ENCODE measurements at places on chromosomes 11 and 22.

DNA sequence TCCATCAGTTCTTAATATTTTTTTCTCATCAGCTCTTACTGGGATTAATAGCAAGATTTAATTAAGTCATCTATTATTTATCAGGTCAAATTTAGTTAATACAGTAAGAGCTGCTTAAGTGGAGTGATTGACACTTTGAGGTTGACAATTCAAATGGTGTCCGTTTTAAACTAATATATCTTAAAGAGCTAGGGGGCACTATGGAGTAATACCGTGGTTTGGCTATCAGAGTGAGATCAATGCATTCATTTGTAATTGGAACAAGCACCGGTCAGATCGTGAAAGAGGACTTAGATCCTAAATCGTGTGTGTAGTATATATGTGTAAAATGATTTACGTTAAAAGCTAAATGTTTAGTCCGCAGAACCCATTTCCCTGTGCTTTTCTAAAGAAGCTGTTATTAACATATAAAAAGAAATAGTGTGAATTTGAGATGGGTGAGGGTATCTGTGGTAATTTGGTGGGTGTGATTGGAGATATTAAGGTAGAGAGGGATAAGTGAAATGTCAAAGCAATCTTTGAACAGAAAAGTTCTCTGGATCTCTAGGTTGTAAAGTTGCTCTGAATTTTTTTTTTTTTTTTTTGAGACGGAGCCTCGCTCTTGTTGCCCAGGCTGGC lies 2.3 kb downstream of the SIK2 start:
- peak; percentile 21 for DNase-seq

DNA sequence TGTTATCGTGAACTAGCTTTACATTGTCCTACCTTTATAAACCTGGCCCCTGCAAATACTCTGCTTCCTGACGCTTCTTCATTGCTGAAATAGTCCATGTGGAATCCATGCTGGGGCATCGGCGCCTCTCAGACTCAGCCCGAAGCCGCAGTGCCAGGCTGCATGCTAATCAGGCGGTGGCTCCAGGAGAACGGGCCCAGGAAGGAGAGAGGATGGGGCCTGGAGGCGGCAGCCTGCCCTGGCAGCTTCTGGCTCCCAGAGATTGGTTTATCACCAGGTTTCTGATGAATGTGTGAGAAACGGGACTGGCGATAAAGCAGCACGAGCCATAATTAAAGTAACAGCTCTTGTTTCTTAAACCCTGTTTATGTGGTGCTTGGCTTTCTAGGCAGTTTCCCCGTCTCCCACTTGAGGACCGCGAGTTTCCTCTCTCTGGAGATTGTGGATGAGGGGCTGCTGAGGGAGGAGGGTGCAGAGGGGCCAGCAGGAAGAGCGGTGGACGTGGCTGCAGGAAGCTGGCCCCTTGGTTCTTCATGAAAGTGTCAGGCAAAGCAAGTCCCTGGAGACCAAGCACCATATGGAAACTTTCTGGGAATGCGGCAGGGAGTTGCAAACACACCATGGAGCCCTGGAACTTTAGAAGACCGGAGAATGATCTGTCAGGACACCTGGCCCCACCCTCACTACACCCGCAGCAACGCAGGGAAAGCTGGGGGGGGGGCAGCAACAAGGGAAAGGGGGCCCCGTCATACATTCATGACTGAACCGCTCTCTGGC lies 93.4 kb downstream of the NTM start:
- no peak for DNase-seq

DNA sequence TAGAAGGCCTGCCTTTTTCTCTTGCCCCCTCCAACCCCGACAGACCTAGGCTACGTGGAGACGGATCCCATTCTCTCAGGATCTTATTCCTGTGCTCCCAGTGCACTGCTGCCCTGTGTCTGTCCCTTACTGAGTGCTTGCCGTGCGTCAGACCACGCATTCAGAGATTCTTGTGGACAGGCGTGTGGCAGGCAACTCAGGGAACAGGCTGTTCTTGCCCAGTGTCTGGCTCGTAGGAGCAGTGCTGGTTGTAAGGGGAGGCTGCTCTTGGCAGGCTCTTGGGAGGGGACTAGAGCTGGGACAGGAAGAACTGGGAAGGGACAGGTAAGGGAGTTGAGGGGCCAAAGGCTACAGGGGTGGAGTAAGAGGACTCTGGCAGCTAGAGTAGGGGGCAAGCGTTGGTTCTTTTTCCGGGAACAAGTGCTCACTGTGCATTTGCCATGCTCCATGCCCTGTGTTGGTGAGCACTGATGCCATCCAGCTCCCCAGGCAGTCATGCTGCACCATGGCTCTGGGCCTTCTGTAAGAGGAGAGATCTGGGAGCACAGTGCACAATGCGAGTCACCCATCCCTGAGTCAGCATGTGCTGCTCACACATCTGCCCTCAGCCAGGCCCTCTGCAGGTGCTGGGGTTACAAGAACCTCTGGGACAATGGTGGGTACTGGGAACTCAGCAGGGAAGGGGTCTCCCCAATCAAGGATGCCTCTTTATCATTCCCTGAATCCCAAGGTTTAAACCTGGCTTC lies 119.1 kb downstream of the TBC1D22A start:
- peak; percentile 23 for DNase-seq

- no peak for DNase-seq
These were observed 817 bp downstream of the ARL2 start for GRCh38 chr11:65014726-65015227.

DNA sequence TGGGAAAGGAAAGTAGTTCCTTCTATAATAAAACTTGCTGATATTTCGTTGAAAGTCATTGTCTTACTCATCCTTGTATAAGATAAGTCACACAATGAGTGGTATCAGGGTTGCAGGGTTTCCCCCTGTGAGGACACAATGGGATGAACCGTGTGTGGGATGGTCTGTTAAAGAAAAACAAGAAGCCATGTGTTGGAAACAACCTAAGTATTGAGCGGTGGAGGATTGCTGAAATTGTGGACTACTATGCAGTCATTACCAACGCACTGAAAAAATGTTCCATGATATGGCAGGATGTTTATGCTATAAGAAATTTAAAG lies 28.6 kb downstream of the PTPRJ start:
- DNase-seq: no peak

DNA sequence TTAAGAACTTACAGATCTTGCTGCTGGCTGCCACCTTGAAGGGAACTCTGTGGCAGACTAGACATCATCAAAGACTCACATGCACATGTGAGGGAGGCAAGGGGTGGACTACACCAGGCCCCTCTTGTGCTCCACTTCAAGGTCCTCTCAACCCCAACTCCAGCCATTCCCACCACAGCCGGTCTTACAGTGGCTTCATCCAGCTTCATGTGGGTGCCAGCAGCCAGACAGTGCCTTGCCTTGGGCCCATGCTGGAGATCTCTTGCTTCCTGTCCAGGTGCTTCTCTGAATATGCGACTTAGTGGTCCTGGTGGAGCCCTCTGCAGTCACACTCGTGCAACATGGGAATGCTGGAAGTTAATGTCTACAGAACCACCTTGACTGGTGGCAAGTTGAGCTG lies 44.6 kb upstream of the WNT7B start:
- no peak for DNase-seq

- DNase-seq: no peak
These were observed 821 bp downstream of the GAL3ST1 start for GRCh38 chr22:30573594-30574094.

DNA sequence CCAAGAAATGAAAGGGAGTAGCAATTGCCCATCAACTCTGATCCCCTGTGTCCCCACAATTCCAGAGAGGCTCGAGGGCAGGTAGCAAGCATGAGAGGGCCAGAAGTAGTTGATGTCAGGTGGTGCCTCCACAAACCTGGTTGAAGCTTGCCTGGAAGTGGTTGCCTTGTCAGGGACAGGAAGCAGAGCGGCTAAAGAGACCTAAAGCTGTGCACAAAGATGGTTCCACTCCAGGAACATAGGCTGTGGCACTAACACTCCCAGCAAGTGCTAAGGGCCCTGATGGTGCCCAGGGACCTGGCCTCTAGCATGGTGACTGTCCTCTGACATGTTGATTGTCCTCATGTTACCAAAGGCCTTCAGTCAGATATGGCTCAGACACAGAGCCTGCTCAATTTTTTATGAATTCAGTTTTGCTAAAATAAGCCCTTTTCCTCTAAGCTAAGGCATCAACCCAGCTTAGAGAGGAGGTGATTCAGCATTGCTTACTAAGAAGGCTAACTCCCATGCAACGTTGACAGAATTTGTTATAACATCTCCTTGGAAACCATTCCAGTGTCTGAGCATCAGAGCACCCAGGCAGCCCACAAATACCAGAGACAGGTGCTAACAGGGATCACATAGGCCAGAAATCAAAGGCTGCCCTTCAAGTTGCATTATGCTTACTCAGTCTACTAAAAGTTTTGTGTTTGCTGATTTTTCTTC lies 196.3 kb upstream of the ARHGAP20 start:
- peak; percentile 21 for DNase-seq

GRCh38 chr11:66820381-66820780 lies 22.9 kb upstream of the RCE1 start:
- DNase-seq: no peak

DNA sequence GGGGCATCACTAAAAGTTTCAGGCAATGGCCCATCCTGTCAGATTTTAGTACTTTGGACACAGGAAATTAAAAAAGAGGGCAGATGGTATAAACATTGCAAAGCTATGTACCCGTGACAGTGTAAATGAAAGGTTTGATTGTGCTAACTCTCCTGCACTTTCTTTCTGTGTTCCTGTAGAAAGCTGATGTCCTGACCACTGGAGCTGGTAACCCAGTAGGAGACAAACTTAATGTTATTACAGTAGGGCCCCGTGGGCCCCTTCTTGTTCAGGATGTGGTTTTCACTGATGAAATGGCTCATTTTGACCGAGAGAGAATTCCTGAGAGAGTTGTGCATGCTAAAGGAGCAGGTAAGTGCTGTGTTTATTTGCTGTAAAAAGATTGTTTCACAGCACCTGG lies 10.3 kb downstream of the CAT start:
- no peak for DNase-seq

GRCh38 chr11:67504950-67505581 lies at the start of gene PITPNM1:
PITPNM1 (minus strand) TSS chr11:67505363; CDS start chr11:67504180, 1,183 bp downstream.
- DNase-seq: peak; percentile 72

- DNase-seq: no peak
These were observed 157.7 kb upstream of the TMEM45B start for GRCh38 chr11:129657866-129658525.

GRCh38 chr11:69578167-69578566 lies 62.8 kb upstream of the CCND1 start:
- DNase-seq: no peak

- DNase-seq: no peak
These were observed 9.5 kb downstream of the C11orf54 start for GRCh38 chr11:93751001-93751400.

DNA sequence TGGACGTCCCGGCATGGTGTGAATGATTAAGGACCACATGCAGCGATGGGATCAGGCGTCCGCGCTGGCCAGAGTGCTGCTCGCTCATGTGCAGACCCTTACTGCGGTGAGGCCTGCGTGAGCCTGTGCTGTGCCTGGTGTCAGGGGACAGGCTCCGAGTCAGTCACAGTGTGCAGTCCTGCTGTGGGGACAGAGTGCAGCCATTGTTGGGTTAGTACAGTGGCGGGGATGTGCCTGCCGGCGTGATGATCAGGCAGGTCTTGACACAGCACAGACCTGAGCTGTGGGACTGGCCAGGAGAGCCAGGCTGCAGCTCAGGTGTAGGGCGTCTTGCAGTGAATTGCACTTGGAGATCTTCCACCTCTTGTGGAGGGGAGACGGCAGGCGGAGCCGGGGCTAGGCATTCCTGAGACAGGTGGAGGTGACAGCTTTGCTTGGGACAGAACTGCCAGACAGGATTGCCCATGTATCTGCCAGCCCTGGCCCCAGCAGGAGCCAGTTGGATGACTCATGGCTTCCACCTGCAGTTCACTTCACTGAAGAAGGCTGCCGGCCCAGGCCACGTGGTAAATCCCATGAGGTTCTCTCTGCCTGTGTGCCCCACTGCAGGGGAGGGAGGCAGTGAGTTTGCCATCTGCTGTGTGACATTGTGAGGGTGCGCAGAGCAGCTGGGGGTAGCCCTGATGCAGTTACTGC lies 17.3 kb downstream of the TRMU start:
- DNase-seq: no peak

GRCh38 chr11:27612932-27613880 lies 87.0 kb downstream of the BDNF start:
- no peak for DNase-seq

GRCh38 chr22:38109371-38110001 lies 998 bp downstream of the BAIAP2L2 start:
- no peak for DNase-seq

- no peak for DNase-seq
These were observed 37.6 kb upstream of the RIC3 start for GRCh38 chr11:8206251-8207079.

DNA sequence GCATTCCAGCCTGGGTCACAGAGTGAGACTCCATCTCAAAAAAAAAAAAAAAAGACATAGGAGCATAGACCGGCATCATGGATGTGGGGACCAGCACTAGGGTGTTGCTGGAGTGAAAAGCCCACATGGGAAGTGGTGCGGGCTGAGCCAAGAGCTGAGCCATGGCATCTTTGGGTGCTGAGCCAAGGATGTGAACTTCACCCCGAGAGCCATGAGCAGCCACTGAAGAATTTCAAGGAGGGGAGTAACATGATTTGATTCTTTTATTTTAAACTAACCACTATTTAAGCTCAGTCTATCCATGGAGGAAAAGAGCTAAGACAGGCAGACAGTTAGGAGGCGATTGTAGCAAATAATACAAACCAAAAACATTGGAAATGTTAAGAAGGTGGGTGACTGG lies 57.4 kb downstream of the AHNAK start:
- DNase-seq: peak; percentile 31

DNA sequence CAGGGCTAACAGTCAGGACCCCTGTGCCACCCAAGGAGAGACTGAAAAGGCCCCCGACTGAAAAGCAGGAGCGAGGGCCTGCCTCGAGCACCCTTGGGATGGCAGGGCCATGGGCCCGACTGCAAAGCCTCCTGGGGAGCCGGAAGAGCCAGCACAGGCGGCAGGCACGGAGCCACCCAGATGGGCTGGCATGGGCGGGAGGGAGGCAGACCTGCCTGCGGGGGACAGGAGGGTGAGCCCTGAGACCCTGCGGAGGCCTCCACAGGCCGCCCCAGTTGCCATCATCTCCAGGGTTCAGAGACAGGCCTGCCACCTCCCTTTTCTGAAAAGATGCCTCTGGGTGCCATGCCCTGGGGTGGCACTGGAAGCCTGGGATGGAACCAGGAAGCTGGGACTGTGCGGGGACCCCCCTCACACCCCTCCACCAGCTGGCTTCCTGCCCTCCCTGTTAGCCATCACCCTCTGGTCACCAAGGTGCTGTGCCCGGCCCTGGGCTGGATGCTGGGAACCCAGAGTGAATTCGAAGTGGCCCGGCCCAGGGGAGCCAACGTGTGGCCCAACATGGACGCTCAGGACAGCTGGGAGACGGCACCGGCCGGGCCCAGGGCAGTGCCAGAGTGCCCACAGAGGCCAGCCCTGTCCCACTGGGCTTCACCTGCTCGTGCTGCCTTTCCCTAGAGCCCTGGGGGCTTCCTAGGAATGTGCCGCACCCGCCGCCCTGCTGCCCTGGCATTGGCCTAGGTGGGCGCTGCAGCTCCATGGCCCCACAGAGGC lies 13.8 kb downstream of the TSPAN32 start:
- no peak for DNase-seq

- DNase-seq: no peak
These were observed 26.7 kb downstream of the IRAG1 start for GRCh38 chr11:10666556-10667520.

- no peak for DNase-seq
These were observed 26.1 kb downstream of the HSPA8 start for GRCh38 chr11:123035831-123036230.

- DNase-seq: no peak
These were observed 38.5 kb downstream of the SIK3 start for GRCh38 chr11:117059611-117060148.

GRCh38 chr11:110366291-110366690 lies 63.5 kb upstream of the FDX1 start:
- no peak for DNase-seq

- no peak for DNase-seq
These were observed 113.0 kb downstream of the PTPRJ start for GRCh38 chr11:48093323-48093722.
